ENCODE measurements at places on chromosomes 11 and 22.

DNA sequence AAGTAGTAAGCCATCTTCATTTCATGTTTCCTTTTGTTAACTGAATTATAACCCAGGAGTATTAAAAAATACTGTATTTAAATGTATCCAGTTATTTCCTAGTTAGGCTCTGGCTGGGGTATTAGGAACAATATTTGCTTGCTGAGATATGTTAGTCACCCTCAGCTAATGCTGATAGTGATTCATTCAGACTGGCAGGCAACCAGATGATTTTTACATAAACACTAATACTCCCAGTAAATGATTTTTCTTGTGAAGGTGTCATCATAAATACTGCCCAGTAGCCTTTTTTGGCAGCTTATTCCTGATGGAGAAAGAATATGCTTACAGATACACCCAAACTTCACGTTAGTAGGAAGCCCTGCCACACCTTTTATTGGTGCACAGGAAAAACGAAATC, 8.1 kb downstream of the YWHAH start:
- DNase-seq: no peak

GRCh38 chr11:69909561-69910518, 90.6 kb upstream of the FGF3 start:
- DNase-seq: no peak

GRCh38 chr22:33274214-33275072, 216.3 kb upstream of the SYN3 start:
- DNase-seq: peak; percentile 31

- no peak for DNase-seq
These were observed 5.2 kb upstream of the SLC43A3 start for GRCh38 chr11:57432149-57432561.

DNA sequence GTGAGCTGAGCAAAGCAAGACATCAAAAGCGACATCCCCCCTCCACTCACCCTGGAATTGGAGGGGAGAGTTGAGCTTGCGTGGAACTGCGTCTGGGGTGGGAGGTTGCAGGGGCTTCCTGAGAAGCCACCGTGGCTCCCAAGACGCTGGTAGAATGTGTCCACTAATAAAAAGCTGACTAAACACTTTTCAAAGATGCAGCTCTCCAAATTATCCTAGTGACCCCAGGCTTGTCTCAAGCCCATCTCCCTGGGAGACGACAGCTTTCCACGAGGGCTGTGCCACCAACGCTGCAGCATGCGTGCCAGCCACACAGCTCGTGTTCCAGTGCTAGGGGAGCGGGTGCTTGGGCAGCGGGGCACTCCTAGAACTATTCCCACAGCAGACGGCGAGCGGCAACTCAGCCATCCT, 6.3 kb upstream of the GAL start:
- no peak for DNase-seq

DNA sequence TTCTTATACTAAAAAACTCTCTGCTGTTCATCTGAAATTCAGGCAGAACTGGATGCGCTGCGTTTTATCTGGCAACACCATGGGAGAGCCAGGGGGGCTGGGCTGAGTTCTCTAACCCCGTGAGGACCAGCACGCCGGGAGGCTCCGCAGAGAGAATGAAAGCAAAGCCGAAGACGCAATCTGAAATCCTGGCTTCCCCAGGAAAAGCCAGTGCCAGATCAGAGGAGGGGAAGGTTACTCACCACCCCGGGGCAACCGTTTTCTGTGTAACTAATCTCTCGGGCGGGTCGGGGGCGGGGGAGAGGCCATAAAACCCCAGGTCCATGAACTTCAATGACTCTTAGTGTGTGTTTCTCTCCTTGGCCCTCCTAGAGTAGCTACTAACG, 99.4 kb downstream of the SHANK2 start:
- DNase-seq: peak; percentile 30

- peak; percentile 96 for DNase-seq
These were observed 39.8 kb downstream of the WEE1 start for GRCh38 chr11:9613118-9613829.

Data from testis (tissue), 5 donors.